ENCODE measurements at places on chromosomes 6 and 20.

GRCh38 chr6:126722411-126722810 lies 382.5 kb downstream of the CENPW start:
- DNase-seq = no peak

GRCh38 chr6:167272151-167272550 lies 19.0 kb upstream of the UNC93A start:
- DNase-seq = no peak

DNA sequence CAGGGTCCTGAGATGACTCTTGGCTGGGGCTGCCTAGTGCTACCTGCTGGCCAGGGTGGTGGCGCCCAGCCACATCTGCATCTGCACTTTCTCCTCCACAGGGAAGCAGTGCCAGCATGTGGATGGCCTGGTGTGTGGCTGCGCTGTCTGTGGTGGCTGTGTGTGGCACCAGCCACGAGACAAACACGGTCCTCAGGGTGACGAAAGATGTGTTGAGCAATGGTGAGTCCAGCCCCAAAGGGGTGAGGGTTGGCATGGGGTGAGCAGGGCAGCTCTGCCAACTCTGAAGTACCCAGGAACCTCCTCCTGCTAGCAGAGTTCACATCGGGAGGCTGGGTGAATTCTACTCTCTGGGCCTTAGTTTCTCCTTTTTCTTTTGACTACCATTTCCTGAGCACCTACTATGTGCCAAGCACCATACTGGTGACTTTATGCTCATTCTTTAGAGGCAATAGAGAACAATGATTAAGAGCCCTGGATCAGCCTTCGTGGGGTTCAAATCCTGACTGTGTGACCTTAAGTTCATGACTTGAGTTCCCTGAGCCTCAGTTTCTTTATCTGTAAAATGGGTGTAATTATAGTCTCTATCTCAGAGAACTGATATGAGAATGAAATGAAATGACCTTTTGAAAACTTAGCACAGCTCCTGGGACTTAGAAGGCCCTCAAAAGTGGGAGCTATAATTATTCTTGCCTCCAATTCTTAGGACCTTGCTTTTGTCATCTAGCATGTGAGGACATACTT lies 2.1 kb downstream of the BPIFB4 start:
- no peak for DNase-seq

GRCh38 chr6:83838727-83839126 lies 14.4 kb upstream of the RIPPLY2 start:
- no peak for DNase-seq

- no peak for DNase-seq
Measured at GRCh38 chr20:856361-856775, 22.9 kb downstream of the FAM110A start.

DNA sequence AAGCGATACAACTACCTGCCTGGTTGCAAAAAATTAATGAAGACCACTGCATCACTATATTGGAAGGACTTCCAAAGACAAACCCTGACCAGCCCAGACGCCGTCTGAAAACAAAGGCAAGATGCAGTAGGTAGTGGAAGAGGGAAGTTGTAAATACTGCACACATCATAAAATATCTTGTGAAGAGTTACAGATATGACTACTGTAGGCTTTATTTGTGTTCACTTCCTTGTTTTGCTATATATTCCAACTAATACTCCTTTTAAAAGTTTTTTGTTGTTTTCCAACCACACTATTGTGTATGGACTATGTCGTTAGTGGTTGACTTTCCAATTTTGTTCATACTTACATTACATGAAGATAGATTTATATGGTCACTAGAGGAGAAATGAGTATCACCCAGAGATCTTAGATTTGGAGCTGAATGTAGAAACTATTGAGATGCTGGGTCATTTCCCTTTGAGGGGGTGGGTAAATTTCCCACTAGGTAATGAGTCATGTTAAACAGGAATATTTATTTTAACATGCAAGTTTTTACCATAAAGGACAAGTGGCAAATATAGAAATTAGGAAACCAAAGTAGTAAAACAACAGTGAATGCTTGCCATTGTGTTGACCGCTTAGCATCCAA lies 16.6 kb upstream of the TXLNB start:
- no peak for DNase-seq

DNA sequence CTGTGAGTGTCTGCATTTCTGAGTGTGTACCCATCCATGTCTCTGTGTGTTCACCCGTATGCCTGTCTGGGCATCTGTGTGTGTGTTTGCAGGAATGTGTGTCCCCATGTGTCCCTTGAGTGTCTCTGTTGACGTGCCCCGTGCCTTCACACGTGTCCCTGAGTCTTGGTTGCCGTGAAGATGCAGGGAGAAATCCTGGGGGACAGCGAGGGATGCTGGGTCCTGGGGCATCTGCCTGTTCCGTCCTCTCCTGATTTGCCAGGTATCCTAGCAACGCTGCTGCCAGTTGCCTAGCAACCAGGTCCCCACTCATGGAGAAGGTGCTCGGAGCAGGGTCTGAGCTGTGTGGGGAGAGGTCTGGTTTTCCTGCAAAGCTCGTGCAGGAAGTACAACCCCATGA lies 6.0 kb upstream of the LKAAEAR1 start:
- no peak for DNase-seq

DNA sequence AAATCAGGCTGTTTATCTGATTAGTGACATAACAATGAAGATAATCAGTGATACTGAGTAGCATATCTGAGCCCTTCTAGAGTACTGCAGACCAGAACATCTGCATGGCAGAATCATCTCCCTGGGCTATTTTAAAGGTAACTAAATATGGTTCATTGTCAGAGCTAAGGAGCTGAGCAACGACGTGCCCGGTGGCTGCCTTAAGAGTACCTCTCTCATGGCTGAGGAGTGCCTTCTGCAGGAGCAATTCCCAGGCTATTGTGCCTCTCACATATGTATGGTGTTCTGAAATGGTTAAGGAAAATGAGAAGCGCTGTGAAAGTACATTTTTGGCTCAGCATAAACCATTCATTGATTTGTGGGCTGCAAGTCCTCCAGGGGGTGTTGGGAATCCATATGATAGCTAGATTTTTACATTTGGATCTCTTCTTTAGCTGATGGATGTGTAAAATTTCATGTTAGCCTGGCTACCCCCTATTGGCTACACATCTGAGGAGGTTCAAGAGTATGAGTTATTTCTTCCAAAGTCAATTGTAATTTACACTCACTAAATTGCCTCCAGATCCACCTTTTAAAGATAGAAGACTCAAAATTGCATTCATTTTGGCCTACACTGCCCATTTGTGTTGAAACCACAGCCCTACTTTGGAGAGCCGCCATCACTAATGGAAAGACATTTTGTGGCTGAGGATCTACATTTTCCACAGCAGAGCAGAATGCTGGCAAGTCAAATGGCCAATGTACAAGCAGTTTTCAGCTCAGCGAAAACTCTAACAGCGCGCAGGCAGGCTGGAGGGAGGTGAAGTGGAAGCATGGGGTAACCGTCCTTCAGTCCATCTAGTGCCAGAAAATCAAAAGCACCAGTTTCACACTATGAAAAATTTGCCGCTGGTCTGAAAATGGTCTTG lies 198.0 kb downstream of the SIM1 start:
- no peak for DNase-seq

- no peak for DNase-seq
Measured at GRCh38 chr6:37653933-37654565, 43.6 kb downstream of the MDGA1 start.

DNA sequence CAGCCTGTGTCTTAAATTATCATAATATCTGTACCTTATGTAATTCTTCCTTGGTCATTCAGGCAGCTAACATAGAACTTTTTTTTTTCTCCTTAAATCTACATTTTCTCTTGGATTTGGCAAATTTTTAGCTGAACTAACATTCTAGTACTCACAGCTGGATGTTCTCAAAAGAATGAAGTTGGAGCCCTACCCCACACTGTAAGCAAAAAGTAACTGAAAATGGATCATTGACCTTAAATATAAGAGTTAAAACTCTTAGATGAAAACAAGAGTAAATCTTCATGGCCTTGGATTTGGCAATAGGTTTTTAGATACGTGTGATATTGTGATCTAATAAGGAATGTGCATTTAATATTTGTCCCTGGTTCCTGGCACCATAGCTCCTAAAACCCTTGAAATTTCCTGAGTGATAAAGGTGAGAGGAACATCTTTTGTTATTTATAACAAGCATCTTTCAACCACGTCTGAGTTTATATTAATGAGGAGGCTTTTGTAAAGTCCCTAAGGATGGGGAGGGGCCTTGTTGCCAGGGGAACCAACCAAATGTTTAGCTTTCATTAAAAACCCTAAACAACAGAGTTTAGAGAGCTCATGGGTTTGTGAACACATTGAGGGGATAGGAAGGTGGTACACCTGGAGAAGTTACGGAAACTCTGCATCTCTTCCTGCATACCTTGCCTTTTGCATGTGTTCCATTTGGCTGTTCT lies 106.1 kb upstream of the ADGRF4 start:
- no peak for DNase-seq

DNA sequence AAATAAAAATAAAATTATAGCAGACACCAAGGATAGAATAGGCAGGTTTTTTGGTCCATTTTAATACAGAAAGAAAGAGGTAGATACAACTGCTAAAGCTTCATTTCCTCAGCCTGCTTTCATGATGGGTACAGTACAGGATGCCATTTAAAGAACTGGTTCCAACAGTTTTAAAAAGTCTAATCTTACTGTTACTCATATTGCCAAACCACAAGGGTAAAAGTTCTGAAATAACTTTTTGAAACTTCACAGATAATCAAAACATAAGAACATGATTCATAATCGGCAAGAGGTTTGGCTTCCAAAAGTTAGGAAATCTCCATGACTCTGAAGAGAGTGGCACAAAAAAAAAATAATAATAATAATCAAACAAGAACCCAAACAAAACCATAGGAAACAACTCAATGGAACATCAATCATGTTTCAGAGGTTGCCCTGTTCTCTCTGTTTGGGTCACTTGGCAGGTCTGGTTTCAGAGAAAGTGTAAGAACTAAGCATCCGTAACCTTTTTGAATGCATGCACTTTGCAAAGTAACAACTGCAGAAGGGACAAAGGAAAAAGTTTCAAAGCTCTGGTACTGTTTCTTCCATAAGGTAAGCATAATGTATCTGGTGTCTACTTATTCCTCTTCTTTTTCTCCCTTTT lies 79.7 kb downstream of the SMLR1 start:
- no peak for DNase-seq

GRCh38 chr6:14665827-14666724 lies 548.5 kb downstream of the CD83 start:
- no peak for DNase-seq

- DNase-seq = no peak
Measured at GRCh38 chr20:63701329-63702035, 5.0 kb downstream of the TNFRSF6B start.

GRCh38 chr6:106372838-106373501 lies 12.5 kb downstream of the CRYBG1 start:
- DNase-seq = no peak

- DNase-seq = no peak
Measured at GRCh38 chr20:8306937-8307336, 174.9 kb downstream of the PLCB1 start.

DNA sequence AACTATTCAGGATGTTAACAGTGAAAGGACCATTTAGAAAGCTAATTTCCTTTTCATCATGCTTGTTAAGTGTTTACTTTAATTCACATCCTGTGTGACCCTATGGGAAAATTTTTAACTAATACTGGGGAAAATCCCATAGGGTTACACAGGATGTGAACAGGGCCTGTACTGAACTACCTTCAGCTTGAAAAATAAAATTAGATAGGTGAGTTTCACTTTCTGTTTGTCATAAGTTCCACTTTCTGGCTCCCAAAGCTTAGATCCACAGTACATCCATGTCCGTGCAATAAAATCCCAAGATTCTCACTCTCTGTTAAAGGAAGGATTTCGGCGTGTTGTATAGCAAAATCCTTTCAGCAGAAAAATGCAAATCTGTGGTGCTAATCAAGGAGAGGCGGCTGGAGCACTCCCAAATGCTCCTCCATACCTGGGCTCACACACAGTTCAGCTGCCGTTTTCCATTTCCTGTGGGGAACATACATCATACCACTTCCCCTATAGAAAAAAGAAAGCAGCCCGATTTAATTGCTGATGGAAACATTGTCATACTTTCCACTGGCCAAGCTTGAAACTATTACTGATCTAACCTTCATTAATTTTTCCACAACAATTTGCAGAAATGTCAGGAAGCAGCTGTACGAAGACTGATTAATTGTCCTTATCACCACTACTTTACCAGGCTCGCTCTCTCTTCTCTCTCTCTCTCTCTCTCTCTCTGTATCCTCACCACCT lies 125.2 kb downstream of the HIVEP2 start:
- DNase-seq = no peak

DNA sequence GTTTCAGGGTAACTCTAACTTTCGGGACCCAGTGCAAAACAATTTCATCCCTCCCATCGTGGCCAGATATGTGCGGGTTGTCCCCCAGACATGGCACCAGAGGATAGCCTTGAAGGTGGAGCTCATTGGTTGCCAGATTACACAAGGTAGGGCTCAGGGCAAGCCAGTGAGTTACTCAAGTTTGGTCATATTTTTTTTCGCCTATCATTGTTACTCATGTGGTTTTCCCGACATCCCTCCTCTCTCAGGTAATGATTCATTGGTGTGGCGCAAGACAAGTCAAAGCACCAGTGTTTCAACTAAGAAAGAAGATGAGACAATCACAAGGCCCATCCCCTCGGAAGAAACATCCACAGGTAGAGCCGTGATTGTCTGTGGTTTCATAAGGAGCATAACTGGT lies 58.2 kb downstream of the DCBLD1 start:
- no peak for DNase-seq
